SK-N-SH (cell line): ENCODE measurements at places on chromosomes 5 and 9.

DNA sequence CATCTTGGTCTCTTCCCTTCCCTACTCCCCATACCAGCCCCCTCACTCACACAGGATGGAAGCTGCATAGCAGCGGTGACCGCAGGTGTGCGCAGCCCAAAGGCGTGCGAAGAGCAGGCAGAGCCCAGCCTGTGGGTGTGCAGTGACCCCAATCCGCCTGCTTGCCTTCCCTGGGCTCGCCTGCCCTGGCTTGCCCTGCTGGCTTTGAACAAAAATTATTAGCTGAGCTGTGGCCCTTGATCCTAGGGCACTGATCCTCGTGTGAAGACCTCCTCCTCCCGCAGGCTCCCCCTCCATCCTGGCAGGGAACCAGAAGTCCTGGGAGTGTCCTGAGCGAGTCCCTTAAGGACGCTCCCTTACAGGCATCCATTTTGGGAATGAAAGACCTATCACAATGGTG is 31.9 kb downstream of the MORN5 start:
- DNase-seq = no peak

- no peak for DNase-seq
Observed at GRCh38 chr5:117859176-117859575, 1129.2 kb downstream of the DTWD2 start.

DNA sequence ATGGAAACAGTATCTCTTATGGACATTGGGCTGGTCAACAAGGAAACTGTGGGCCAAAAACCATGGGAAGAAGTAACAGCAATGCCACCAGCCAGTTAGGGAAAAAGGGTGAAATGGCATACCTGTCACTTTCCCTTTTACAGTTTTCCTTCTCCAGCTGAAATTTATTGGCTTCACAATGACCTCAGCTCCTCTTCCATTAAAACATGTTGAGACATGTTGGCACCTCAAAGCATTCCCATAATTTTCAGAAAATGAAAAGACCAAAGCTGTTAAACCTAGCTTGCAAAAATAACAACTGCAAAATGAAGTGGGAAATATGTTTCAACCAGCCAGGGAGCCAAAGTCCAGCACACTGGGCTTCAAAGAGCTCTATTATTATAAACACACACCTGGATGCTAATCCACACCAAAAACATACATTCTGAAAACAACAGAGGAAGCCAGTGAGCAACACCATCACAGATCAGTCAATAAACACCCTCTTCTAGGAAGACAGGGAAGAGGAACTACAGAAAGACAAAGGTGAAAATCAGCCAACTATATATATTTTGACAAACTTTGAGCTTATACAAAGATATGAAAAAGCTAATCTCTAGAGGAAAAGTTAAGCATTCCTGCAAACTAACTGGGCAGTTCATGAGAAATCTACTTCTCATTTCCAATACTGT is 78.4 kb upstream of the PTGER4 start:
- no peak for DNase-seq

GRCh38 chr5:26662806-26663360 is 375.5 kb downstream of the CDH9 start:
- no peak for DNase-seq

GRCh38 chr5:176817841-176818377 is 7.5 kb downstream of the UNC5A start:
- DNase-seq = peak; percentile 86

DNA sequence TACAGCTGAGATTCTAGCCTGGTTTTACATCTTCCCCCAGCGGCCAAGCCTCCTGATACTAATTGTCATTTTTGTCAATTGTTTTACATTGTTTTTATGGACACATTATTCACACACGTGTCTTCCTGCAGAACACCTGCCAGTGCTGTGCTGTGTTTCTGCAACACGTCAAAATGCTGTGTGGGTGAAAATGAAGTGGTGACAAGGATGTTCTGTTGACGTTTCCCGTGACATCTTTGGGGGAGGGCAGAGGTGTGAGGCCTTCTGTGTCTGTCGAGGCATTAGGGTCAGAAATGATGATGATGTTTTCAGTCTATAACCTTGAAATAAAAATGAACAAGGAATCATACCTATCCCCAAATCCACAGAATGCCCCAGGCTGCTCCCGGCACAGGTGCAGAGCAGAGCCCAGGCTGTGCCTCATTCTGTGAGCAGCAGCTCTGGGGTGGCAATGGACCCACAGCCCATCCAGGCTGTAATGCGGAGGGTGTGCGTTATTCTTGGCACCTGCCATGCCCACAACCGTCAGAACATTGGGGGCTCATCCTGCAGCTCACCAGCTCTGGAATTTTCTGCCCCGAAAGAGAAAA is 23.6 kb upstream of the CEP72 start:
- DNase-seq = no peak

DNA sequence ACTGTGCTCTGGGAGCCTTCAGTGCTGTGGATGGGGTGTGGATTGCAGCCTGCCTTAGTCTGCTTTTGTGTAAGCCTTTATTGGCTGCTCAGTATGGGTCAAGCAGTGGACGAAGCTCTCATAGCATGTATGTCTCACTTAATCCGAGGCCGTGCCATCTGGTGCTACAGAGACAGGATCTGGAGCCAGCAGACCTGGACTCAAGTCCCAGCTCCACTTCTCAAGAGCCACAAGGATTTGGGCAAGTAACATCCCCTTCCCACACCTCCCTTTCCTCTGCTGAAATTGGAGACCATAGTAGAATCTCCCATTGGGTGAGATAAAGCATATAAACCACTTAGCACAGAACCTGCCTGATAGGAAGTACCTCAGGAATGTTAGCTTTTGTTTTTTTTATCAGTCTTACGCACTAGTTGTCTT is 23.4 kb upstream of the LECT2 start:
- no peak for DNase-seq

GRCh38 chr9:27183131-27183530 is 74.1 kb downstream of the TEK start:
- DNase-seq = no peak

DNA sequence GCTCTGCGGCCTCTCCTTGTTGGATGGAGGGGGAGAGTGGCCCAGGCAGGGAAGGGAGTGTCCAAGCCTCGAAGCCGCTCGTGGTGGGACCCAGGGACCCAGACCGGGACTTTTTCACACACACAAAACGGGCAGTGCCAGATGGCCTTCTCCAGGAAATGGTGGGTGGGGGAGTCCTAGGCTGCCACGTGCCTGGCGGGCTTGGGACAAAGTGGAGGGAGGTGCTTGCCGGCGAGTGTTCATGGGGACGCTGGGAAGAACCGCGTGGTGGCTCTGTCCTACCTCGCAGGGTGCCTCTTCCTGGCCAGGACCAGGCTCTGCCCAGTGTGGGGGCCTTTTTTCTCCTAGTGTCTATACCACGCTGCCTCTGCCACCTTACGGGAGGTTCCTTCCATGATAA is 155.0 kb upstream of the COL5A1 start:
- DNase-seq = no peak

- no peak for DNase-seq
Observed at GRCh38 chr9:20313415-20313814, 308.9 kb downstream of the MLLT3 start.

- DNase-seq = no peak
Observed at GRCh38 chr9:25830381-25830780, 152.1 kb upstream of the TUSC1 start.

DNA sequence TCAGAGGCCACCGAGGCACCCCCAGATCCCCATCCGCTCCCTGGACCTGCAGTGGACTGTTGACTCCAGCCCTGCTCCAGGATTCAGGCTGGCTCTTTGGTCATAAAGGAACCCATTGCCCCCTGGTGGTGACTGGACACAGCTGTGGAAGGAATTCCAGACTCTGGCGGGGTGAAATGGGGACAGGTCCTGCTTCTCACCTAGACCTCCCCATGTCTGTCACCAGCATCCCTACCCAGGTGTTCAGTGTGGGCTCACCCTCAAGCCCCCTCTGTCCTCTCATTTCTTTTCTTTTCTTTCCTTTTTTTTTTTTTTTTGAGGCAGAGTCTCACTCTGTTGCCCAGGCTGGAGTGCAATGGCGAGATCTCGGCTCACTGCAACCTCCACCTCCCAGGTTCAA is 25.5 kb upstream of the STXBP1 start:
- DNase-seq = peak; percentile 87

DNA sequence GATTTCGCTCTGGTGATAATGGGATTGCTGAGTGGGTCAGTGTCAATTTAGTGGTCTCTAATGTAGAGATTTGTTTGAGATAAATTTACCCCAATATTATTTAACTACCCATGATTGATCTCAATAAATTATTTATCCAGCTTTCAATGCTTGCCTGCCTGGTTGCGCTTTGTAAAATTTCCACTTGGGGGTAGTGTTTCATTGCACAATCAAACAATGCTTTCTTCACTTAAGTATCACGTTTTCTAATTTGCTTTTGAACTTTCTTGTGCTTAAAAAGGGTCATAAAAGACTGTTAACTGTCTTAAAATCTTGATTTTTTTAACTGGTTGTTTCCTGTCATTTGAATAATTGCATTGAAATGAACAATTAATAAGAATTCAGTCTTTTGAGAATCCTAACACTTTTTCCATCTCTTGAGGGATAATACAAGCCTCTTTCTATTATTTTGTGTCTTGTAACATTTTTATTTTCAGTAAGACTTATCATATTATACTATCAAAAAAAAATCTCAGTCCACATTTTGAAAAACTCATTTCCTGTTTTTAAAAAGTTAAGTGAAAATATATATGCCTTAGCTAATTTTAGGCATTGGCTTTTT is 18.7 kb downstream of the HSD17B4 start:
- DNase-seq = no peak

DNA sequence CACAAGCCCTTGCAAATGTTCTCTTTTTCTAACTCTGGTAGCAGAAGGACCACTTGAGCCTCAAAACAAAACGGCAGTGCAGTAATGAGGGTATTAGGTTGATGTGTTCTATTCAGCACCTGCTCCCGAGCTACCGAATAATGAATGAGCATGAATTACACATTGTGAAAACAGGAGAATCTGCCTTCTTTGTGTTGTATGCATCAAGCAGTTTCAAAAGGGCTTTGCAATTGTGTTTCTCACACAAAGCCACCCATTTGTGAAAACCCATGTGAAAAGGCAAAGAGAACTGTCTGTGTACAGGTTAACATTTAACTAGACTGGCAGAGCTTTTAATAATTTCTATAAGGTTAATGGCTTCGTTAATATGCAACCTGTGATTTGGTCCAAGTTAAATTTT is 97.8 kb downstream of the STK32A start:
- DNase-seq = no peak

GRCh38 chr9:98867429-98868168 is 60.1 kb downstream of the GALNT12 start:
- no peak for DNase-seq

- no peak for DNase-seq
Observed at GRCh38 chr5:159405611-159406031, 75.3 kb upstream of the IL12B start.

DNA sequence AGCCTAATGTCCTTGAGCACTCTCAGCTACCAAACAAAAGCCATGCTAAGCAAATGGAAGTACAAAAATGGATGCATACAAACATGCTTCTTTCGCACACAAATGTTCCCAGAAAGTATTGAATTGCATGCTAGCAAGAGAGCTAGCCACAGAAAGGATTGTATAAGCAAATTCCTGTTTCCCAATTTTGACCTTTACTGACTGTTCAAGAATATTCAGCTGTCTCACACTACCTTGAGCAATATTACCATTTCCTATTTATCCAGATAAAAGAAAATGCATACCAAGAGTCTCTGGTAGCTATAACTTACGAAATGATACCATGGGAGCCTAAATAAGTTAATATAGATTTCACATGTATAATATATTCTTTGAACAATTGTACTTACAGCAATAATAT is 264.6 kb downstream of the TMEM167A start:
- no peak for DNase-seq

DNA sequence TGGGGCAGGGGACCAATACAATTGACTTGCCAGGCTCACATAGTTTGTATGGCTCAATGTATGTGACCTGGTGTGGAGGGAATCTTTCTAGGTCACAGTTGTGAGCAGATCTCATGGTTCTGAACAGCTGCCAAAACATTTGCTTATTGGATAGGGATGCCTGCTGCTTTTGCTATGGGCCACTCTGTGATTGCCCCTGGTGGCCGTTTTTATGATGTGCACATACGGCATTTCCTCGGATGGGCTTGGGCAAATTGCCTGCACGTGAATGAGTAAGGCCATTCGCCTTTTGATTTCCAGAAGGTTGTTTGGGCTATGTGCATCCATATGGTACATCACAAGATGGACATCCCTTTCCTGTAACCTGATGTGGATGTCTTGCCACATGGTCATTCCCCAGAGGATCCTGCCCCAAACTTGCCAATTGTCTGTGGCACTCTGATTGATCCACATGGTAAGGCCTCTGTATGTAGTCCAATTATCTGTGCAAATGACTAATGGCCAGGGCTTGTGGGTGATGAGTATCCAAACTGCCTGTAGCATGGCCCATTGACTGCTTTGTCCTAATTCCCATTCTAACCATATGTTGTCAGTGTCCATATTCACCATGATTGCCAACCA is 10.7 kb upstream of the SLC22A4 start:
- peak; percentile 67 for DNase-seq

GRCh38 chr5:113311301-113311700 is 123.5 kb downstream of the TSSK1B start:
- DNase-seq = no peak

DNA sequence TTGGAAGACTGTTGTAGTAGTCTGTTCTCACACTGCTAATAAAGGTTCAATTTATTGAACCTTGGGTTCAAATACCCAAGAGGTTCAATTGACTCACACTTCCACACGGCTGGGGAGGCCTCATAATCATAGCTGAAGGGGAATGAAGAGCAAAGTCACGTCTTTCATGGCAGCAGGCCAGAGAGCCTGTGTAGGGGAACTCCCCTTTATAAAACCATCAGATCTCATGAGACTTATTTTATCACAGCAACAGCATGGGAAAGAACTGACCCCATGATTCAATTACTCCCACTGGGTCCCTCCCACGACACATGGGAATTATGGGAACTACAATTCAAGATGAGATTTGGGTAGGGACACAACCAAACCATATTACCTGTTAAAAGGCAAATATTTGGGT is 268.2 kb downstream of the TMEM167A start:
- DNase-seq = no peak

GRCh38 chr9:118215549-118215948 is 511.3 kb downstream of the TLR4 start:
- no peak for DNase-seq

GRCh38 chr9:109681301-109681700 is 98.7 kb upstream of the PALM2AKAP2 start:
- no peak for DNase-seq
